ENCODE measurements at places on chromosomes 2 and 18.

DNA sequence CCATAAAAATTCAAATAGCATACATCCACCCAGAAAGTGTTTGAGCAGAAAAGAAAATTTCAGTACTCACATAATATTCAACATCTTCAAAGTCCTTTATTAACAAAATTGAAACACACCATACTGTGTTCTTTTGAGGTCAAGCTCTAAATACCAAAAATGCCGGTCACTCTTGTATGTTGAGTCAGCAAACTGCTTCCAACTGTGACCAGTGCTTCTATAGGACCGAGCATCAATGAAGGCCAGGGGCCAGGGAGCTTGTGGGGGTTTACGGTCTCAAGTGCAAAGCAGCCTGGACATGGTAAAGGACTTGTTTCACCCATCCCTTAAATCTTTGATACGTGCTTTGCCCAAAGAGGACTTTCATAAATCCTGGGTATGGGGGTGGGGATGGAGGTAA lies 112.7 kb upstream of the REV1 start:
- no peak for DNase-seq

GRCh38 chr2:8628866-8629209 lies 53.0 kb upstream of the ID2 start:
- DNase-seq = no peak

DNA sequence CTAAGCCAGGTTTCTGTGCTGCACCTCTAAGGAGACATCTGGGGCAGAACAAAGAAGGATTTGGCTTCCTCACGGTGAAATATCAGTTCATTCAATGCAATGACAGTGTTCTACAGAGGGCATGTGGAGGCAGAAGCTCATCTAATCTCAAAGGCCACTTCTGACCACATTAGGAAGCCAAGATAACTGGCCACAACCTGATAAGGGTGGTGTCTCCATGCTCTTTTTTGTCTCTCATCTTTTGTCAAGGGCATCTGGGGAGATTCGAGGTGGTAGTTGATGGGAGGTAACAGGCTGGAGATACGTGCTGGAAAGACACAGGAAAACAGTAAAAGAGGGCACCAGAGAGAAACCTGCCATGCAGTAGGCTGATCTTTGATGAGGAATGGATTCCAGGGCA lies 303.9 kb downstream of the LRATD1 start:
- DNase-seq = no peak

- DNase-seq = no peak
These were observed 70.3 kb upstream of the ZSWIM2 start for GRCh38 chr2:186919296-186919695.

- no peak for DNase-seq
These were observed 44.4 kb upstream of the ITPRID2 start for GRCh38 chr2:181847198-181847556.

GRCh38 chr2:138665937-138666336 lies 114.3 kb downstream of the NXPH2 start:
- DNase-seq = no peak

GRCh38 chr2:182744490-182744889 lies 28.4 kb downstream of the DNAJC10 start:
- no peak for DNase-seq

- no peak for DNase-seq
These were observed 111.2 kb downstream of the OSR1 start for GRCh38 chr2:19247186-19247585.

DNA sequence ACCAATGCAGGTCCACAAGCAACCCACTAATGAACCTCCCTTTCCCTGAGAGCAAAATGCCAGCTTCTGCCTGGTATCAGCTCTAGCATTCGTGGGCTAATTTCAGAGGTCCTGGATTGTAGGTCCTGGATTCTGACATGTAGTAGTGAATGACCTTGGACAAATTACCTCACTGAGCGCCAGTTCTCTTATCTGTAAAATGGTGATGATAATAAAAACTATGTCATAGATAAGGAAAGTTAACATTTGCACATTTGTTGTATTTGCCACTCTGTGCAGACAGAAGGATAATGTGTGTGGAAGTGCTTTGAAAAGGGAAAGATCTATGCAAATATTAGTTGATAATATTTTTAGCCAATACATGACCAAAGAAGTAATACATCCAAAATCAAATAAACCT lies 4.1 kb upstream of the TET3 start:
- no peak for DNase-seq

DNA sequence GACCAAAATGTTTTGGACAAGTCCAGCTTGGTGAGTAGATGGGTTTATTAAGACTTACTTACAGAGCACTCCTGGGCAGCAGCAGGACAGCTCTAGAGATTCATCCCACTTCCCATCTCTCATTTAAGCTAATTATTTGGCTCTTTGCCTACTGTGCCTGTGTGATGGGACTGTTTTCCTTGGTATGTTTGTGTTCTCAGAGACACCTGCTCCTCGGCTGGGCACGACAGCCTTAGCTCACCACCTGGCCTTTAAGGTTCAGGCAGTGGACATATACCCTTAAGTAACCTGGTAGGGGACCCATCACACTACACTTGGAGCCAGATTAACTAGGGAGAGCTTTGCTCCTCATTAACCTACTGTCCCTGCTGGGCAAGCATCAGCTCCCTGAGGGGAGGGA lies 41.7 kb upstream of the EFEMP1 start:
- DNase-seq = no peak

DNA sequence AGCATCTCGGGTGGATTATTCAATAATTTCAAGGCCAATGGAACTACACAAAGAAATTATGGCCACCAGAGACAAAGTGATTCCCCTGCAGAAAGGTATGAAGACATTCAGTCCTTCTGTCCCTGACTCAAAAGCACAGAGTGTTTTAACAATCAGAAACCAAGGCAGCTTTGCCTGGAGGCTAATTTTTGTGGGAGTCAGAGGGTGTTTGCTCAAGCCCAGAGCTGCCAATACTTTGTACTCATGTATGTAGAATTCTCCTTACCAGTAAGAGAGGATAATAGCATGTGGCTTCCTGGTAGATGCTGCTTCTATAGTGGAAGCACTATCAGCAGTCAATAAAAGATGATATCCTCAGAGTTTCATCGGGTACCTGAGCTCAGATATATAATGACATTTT lies 178.4 kb downstream of the KCNE4 start:
- DNase-seq = no peak

- DNase-seq = no peak
These were observed 170.1 kb upstream of the REV1 start for GRCh38 chr2:99659874-99660273.

DNA sequence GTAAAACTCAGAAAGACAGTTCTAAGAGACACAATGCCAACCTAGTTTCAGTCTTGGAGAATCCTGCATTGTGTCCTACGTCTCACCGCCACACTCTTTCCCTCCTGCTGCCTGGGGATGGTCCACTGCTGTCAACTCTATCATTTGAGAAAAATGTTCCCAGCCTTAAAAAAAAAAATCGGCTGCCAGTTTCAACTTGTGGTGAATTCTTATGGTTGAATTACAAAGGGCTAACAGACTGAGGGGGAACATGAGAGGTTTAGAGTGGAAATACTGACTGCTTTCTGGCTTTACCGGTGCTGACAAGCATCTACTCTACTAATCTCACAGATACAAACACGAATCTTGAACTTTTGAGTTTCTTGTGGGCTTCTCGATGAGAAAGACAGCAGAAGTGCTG lies 74.0 kb downstream of the NAB1 start:
- no peak for DNase-seq

GRCh38 chr2:42314892-42315468 lies 46.0 kb downstream of the COX7A2L start:
- DNase-seq = no peak

DNA sequence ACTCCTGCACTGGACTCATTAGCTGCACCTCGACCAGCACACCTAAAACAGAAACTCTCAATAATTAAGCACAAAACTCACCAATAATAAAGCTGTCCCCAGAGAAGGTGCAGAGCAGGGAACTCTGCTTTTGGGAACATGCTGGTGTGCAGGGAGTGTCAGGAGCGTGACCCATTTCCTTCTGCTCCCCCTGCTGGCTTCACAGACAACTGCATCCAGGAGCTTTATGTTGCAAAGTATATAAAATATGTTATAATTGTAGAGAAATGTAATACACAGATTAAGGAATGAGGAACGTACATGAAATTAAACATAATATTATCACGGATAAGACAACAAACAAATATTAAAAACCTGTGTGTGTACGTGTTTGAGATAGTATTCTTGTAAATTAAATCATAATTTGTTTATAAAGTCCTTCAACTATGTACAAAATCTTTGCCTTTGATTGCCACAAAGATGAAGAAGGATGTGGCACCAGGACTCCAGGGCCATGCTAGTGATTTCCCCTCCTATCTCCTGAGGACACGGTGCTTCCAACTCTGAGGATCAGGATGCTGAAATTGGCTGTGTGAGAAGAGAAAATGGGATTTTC lies 68.6 kb upstream of the MAL start:
- no peak for DNase-seq

- no peak for DNase-seq
These were observed 140.1 kb upstream of the AQP4 start for GRCh38 chr18:27005589-27005988.

- no peak for DNase-seq
These were observed 304.4 kb downstream of the ZNF407 start for GRCh38 chr18:74902147-74902455.

DNA sequence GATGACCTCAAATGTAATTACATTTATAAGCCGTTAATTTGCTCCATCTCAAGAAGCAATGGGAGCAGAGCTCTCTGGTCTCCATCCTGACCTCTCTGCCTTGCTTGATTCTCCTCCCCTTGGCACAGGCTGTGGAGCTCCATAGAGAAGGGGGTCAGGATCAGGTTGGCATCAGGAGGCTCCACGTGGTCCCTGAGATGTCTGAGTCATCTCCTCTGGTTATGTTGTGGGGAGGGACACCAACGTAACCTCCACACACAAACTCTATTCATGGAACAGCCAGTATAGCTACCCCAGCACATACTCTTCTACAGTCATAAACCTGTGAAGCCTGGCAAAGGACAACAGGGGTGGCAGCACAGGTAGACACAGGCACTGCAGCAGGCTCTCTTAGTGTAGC lies 29.0 kb downstream of the TRABD2A start:
- DNase-seq = no peak

DNA sequence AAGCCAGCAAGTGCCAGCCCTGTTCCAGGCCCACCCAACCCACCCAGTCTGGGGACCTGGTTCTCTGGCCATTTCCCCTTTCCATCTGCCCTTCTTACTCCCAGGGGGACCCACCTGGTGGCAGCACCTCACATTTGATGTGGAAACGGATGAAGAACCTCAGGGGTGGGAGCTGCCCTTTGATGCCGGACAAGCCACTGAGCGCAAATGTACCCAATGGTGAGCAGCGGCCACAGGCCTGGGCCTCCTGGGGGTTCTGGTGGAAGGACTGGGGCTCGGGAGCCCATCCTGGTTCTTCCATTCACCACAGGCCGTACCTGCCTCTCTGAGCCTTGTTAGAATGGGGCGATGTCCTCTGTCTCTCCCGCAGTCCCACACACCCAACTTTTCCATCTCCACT lies 84.7 kb downstream of the EPAS1 start:
- no peak for DNase-seq

DNA sequence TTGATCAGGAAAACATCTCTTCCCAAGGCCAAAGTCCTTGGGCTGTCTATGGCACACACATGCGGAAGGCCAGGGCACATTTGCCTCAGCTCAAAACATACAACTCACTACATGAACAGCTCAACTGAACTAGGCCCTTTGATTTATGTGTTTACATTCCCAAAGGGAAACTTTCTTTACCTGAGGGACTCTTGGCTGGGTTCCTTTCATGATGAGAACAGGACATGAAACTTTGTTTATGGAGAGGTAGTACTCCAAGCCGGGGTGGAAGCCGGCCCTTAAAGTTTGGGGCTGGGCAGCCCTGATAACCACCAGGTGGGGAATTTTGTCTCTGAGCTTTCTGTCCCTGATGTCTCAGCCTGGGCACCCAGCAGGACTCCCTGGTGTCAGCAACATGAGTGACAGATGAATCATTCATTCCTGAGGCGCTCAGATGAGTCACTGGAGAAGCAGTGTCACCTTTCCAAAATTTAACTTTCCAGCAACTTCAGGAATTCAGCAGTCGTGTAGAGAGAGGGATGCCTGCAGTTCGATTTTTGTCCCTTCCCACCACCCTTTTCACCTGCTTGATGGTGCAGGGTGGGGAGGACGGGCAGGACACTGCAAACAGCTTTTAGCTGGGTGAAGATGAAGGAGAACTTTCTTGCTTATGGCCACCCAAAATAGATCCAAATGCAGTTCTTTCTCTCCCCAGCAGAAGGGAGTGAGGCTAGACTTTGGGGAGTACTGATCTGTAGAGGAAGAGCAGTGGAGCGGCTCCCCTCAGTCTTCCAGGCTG lies 331.6 kb downstream of the DYSF start:
- DNase-seq = no peak

GRCh38 chr2:226956659-226957058 lies 120.8 kb downstream of the RHBDD1 start:
- DNase-seq = no peak

- DNase-seq = no peak
These were observed 202.9 kb upstream of the NT5C1B start for GRCh38 chr2:18792226-18792629.

GRCh38 chr2:119647440-119648169 lies 31.4 kb upstream of the TMEM177 start:
- no peak for DNase-seq

GRCh38 chr2:1546901-1547300 lies 133.6 kb downstream of the TPO start:
- no peak for DNase-seq

DNA sequence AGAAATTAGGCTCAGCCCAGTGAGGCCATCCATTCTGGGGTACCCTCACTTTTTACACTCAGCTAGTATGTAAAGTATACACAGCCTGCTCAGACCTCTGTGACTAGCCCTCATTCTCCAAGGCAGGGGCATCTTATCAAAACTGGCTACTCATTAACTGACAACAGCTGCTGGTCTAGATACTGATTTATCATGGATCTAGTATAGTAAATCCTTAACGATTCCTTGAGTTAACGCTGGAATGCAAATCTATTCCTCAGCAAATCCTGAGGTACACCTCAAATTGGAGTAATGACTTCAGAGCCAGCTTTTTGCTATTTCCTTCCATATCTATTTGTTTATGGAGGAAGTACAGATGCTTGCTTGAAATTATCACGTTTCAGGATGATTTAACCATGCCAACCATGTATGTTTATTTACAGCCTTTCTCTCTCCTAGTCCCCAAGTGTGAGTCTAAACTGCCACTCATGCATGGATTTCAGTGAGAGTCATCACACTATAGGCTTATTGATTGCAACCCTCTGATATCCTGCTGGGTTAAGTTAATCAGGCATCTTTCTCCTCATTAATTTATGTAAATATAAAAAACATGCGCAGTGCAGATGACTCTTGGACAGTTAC lies 70.2 kb upstream of the DOK6 start:
- no peak for DNase-seq

GRCh38 chr2:146992057-146992456 lies 852.8 kb upstream of the ACVR2A start:
- DNase-seq = no peak
